ENCODE measurements at places on chromosomes 6 and 20.
A peak's percentile ranks its signal among the peaks of the same experiment; 100 is the strongest.

- DNase-seq: no peak
These were observed 3.6 kb downstream of the TBCC start for GRCh38 chr6:42742116-42742894.

- no peak for DNase-seq
These were observed 25.3 kb upstream of the KIAA1586 start for GRCh38 chr6:57021086-57021720.

GRCh38 chr6:82976179-82976578 is 89.5 kb downstream of the UBE3D start:
- DNase-seq: no peak

GRCh38 chr6:112827793-112828192 is 480.7 kb downstream of the RFPL4B start:
- DNase-seq: no peak

- DNase-seq: no peak
These were observed 53.3 kb upstream of the DACT2 start for GRCh38 chr6:168372889-168373288.

DNA sequence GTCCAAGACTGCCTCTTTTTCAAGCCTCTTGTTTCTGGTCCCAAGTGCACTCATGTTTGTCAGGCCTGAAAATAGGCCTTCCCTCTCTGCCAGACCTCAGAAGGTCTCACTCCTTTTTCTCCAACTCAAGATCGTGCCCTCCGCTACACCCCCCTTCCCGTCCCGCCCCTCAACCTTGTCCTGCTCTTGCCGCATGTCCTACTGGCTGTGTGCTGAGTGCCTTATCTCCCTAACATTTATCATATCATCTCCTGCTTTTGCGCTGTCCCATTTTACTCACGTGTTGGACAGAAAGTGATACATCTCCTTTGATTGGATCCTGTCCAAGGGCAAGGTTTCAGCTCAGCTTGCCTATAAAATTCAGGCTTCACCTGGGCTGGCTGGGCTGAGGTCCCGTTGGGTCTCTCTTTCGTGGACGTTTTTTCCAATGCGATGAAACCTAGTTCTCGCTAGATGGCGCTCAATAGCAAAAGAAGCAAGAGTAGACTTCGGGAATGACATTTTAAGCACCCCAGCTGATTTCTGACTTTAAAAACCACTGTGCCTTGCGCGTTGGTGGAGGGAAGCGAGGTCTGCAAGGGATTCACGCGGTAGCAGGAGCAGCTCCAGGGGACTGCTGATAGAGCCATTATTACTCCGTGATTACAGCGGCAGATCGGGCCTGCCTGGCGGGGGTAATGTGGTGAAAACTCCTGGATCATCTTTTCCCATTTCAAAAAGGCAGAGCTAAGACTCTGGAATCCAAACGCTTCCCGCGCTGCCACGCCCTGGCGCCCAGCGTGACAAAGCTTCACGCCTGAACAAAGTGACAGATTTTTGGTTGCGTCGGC is 137.6 kb downstream of the IMPG1 start:
- DNase-seq: no peak

DNA sequence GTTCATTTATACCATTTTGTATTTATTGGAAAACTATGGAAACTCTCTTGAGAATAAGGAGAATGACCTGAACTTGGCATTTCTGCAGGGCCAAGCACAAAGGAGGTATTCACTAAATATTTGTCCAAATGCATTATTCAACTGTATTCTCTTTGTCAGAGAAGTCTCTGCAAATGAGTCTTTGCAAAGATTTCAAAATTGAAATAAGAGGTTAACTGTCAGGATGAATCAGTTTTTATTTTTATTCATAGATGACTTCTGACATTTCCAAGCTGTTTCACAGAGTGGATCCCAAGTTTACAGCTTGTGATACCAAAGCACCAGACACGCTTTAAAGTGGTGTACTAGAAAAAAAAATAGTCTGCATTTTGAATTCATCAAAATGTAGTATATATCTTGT is 131.6 kb downstream of the UTRN start:
- no peak for DNase-seq

DNA sequence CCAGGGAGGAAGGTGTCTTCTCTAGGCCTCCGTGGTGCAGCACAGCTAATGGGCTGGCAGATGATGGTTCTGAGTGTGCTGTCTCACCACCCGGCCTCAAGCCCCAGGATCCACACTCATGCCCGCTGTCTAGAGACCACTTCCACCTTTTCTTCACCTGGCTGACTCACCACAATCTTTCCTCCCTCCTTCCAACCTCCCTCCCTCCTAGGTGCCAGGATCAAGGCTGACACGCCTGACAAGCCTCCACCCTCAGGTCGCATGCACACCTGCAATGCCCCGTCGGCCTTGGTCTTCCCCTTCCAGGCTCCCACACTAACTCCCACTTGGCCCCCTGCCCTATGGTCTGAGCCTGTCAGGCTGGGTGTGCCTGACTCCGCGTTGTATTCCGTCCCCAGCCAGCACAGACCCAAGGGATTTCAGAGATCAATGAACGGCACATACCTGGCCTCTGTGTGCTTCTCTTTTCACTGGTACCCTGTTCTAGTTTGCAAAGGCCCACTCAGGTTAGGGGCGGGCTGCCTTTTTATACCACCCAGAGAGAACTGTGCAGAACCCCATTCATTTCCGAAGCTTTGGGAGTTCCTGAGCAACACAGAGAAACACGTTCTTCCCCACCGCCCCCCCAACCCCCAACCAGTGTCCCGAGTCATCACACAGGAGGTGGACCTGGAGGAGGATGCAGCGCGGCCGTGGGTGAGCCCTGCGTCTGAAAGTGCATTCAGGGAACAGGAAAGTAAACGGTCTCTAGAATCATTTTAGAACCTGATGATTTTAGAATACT is 39.3 kb downstream of the PMEPA1 start:
- DNase-seq: no peak

- no peak for DNase-seq
These were observed 109.4 kb downstream of the TNFAIP3 start for GRCh38 chr6:137976430-137976829.

DNA sequence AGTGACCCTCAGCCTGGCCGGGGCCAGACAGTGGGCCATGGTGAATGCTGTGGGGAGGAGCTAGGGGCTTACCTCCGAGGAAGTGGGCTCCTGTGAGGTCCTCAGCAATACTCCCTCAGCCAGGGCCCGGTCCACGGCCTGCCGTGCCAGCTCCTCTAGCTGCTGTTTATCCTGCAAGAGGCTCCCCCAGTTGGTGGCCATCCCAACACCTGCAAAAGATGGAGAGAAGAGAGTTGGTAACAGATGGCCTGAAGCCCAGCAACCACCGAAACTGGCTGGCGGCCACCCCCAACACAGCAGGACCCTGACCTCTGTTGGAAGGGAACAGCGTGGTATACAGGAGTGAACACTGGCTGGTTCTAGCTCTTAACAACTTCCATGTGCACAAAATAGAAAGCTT is 4.0 kb downstream of the GSS start:
- DNase-seq: no peak

GRCh38 chr6:158769771-158770432 is 49.3 kb downstream of the EZR start:
- no peak for DNase-seq

GRCh38 chr6:3414327-3415081 is 42.3 kb downstream of the SLC22A23 start:
- no peak for DNase-seq

- DNase-seq: peak; percentile 63
These were observed 19.2 kb downstream of the PRND start for GRCh38 chr20:4740774-4741431.

GRCh38 chr6:163634211-163635171 is 220.0 kb downstream of the QKI start:
- DNase-seq: no peak

DNA sequence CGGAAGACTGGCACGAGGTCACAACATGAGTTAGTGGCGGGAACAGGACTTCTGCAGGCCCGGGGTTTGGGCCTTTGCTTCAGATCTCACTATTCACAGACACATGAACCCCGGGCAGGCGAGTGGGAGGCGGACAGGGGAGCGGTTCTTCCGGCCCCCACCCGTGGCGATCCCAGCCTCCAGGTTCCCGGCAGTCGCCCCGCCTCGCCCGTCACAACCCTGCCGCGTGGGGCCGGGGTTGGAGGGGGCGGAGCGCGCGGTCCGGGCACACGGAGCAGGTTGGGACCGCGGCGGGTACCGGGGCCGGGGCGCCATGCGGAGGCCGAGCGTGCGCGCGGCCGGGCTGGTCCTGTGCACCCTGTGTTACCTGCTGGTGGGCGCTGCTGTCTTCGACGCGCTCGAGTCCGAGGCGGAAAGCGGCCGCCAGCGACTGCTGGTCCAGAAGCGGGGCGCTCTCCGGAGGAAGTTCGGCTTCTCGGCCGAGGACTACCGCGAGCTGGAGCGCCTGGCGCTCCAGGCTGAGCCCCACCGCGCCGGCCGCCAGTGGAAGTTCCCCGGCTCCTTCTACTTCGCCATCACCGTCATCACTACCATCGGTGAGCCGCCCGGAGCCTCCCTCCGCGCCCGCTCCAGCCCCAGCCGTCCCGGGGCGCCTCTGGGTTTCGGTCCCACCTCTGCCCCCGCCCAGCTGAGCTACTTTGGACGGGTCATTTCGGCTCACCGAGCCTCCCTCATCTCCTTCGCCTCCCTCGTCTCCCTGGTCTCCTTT is at the start of gene KCNK15:
KCNK15 (plus strand) TSS at position 268 of the 769 bp plus-strand sequence; CDS start at position 314, 46 bp downstream.
- peak; percentile 67 for DNase-seq

DNA sequence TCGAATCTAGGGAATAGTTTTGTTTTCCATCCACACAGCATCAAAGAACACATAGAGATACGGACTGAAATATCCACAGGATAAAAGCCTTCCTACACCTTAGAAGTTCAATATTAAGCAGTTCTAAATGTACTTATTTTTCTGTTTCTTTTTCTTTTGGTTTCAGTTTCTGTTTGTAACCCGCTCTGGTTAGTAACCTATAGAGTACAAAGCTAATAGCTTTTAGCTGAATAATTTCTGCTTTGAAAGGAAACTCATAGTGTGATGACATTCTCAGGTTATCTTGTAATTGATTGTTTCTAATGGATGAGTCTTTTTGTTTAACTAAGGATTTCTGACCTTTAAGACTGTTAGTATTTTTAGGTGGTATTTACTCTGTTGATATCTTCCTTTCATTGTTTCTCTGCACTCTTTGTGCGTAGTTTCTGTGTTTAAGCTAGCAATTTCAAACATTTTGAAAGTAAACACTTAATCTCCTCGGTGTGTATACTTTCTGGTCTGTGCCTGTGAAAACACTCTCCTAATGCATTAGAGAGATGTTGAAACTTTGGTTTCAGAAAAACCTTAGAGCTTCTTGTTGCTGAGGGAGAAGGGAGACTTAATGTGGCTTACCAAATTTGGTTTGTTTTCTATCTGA is 385.5 kb downstream of the HDGFL1 start:
- no peak for DNase-seq

GRCh38 chr20:40703975-40704530 is 15.0 kb upstream of the MAFB start:
- no peak for DNase-seq

DNA sequence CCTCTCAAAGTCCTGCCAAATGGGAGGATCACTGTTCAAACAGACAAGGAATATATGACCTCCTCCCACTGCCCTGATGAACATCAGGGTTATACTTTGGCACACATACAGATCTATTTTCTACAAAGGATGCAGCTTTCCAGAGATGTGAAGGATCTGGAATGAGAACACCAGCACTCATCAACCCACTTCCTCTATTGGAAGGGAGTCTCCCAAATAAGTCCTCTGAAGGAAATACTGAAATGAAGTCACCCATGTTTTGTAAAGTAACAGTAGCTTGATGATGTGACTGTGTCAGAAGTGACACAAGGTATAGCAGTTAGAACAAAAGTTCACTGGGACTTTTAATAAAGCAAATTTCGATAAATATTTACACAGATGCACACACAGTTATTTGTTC is 104.9 kb downstream of the OGFRL1 start:
- DNase-seq: no peak

DNA sequence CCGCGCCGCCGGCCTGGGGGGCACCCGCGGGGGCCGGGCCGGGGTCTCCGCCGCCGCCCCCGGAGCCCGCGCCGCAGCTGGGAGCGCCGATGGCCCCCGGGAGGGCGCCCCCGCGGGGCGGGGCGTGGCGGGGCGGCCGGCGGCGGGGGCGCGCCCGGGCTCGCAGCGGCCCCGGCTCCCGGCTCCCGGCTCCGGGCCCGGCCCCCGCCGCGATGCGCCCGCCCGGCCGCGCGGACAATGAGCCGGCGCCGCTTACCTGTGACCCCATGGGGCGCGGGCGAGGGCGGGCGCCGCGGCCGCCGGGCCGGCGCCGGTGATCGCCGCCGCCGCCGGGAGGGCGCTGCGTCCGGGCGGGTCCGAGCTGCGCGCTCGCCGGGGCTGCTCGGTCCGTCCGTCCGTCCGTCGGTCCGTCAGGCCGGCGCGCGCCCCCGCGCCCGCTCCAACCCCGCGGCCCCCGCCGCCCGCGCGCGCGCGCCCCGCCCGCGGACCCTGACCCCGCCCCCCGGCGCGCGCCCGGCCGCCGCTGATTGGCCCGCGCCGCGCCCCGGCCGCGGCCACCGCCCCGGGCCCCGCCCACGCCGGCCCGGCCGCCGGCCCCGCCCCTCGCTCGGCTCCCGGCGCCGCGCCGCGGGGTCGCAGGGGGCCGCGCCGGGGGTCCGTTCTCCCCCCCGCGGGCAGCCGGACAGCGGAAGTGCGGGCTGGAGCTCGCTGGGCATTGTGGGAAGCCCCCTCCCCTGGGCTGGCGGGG is at the start of gene ZBTB46:
ZBTB46 (minus strand) TSS at position 424 of the 748 bp plus-strand sequence. CDS start 40,507 bp downstream, outside the sequence.
- DNase-seq: peak; percentile 44

GRCh38 chr6:1596088-1596852 is 13.4 kb upstream of the FOXC1 start:
- peak; percentile 63 for DNase-seq

- peak; percentile 56 for DNase-seq
These were observed 33.6 kb upstream of the BTN3A2 start for GRCh38 chr6:26331218-26332073.

GRCh38 chr6:788058-788457 is 95.1 kb upstream of the EXOC2 start:
- DNase-seq: no peak

DNA sequence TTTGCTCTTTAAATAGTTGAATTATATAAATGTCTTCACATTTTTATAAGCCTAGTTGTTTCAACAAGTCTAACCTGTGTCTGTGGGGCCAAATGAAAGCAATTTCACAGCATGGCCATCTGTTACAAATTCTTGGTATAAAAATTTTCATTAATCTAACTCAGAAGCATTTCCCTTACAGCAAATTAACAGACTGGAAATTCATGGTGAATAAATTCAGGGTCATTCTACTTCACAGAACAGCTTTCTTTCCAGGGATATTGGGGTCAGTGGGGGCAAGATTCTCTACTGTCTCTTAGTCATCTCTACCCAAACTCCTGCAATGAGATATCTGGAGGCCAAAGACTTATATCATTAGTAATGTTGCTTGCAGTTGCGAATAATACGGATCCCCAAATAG is 352.1 kb downstream of the MMUT start:
- DNase-seq: no peak

DNA sequence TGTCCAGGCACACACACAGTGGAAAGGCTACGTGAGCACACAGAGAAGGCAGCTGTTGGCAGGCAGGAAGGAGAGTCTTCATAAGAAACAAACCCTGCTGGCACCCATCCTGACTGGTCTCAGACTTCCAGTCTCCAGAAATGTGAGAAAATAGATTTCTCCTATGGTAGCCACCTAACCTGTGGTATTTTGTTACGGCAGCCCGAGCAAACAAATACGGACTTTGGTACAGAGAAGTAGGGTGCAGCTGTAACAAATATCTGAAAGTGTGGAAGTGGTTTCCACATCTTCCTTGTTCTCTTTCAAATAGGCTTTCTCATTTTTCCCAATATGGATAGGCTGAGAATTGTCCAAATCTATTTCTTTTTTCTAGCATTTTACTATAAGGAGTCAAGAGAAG is 94.6 kb downstream of the ADGB start:
- no peak for DNase-seq

GRCh38 chr6:3939964-3940363 is 90.8 kb downstream of the FAM50B start:
- DNase-seq: no peak

GRCh38 chr6:9783567-9783966 is 631.3 kb downstream of the TFAP2A start:
- no peak for DNase-seq

Data from stimulated activated CD4-positive, alpha-beta T cell treated with anti-CD3 and anti-CD28 coated beads, Interleukin-12 subunit alpha, Interleukin-12 subunit beta, amount 100 ng/mL, for 4 hours (primary cell).